Iris pigment epithelial cell (primary cell): ENCODE measurements at places on chromosomes 4 and X.

DNA sequence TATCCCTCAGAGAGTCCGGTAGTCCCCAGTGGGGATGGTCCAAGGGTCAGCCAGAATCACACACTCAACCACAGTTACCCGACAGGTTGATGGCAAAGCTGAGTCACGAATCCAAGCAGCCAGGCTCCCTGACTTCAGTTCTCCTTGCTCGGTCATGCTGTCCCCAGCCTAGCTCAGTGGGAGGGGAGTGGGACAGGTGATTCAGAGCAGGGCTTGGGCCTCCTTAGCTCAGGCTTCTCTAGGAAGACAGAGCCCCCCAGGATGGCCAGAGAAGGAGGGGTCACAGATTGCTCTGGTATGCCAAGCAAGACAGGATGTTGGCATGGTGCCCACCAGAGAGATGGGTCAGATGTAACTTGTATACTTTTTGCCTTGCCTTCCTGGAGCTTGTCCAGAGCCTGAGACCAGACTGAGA, 66.5 kb downstream of the EFNB1 start:
- peak; percentile 43 for DNase-seq

GRCh38 chrX:149205937-149206336, 299.2 kb downstream of the IDS start:
- DNase-seq: no peak

- DNase-seq: peak; percentile 81
These were observed 37.0 kb downstream of the HTT start for GRCh38 chr4:3111461-3111860.

DNA sequence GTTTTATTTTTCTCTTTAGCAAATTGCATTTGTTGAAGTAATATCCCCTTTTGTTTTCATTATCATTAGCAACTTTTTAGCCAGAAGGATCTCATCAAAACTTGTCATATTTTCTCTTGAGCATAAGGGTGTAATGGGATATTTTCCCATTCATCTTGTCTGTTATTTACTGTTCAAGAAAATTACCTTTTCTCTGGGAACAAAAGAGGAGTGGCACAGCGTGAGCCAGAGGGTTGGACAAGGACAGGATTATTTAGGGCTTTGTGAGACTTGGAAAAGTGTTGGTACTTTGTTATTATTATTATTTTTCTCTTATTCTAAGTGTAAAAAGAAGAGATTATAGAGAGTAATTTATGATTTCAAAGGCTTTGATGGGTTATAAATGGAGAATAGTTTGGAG, 135.9 kb downstream of the PRKX start:
- DNase-seq: no peak

DNA sequence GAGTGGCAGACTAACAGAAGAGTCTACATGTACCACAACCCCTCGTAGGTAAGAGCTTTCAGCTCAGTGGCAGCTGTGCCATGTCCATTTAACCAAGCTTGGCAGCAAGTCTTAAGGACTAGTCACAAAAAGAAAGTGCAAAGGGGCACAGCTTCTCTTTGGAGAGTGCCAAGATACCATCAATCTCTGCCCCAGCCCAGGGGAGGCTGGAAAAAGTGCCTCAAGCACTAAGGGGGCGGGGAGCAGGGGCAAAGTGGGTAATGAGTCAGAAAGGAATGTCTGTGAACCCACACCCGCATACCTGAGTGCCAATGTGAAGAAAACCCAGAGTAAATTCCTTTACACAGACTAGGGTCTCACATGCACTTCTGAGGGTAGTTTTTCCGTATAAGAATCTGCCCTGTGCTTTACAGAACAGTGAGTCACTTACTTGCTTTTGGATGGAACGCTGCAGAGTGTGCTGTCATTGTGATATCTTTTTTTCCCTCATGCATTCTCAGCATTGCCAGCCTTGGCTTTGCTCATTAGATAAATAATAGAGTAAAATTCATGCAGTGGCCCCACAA, 219.8 kb downstream of the ZNF674 start:
- peak; percentile 63 for DNase-seq

GRCh38 chr4:57064811-57065711, 45.1 kb downstream of the IGFBP7 start:
- peak; percentile 96 for DNase-seq

DNA sequence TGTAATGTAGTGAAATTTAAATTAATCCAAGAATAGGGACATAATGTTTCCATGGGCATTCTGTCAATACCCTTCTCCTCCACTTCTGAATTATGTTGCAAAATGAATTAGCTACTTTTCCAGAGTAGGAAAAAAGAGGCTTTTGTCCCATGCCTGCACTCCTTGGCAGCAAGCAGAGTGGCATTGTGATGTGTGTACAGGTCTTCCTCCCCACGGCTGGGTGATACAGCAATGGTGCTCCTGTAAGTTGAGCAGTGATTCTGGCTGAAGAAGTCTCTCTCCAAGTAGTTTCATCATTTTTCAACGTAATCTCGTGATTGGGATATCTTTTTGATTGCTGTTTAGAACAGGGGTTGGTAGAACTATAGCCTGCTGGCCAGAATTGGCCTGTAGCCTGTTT, 59.9 kb downstream of the KIT start:
- no peak for DNase-seq

- peak; percentile 89 for DNase-seq
These were observed 203.1 kb downstream of the SLC7A11 start for GRCh38 chr4:138039010-138039409.

GRCh38 chr4:1408418-1408817, 2.2 kb upstream of the NKX1-1 start:
- no peak for DNase-seq

- no peak for DNase-seq
These were observed 202.1 kb downstream of the GPC3 start for GRCh38 chrX:133783274-133783673.

- no peak for DNase-seq
These were observed 326.9 kb downstream of the PCDH19 start for GRCh38 chrX:100083211-100083610.

DNA sequence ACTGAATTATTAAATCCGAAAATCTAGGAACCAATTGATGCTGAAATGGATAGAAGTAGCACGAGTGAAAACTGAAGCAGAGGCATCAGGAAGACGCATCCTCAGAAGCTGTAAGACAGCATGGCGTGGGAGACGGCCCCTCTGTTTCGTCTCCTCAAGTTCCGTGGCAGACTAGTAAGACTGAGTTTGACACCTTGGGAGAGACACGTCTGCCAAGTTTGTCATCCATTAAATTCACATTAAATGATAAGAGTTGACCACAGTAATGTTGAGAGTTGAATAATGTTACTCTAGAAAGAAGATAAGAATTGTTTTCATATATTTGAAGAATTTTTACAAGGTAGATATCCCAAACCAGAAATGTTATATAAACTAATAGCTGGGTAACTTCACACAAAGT, 736.1 kb upstream of the FRG1 start:
- DNase-seq: no peak

DNA sequence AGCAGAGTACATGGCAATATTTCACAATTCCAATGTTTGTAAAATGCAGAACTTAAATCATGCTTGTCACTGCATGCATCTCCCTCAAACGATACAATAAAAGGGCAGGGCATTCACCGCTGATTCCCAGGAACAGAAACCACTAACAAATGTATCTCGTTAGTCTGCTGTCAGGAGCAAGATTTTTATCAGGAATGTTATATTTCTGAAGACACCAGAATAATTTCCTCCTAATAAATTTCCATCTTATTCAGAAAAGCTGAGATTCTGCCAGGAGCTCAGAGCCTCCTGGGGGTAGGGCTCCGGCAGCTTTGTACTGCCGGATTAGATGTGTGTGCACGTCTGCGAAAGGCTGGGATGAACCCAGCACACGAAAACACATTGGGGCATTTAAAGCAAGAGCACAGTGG, 54.0 kb upstream of the LDB2 start:
- no peak for DNase-seq

DNA sequence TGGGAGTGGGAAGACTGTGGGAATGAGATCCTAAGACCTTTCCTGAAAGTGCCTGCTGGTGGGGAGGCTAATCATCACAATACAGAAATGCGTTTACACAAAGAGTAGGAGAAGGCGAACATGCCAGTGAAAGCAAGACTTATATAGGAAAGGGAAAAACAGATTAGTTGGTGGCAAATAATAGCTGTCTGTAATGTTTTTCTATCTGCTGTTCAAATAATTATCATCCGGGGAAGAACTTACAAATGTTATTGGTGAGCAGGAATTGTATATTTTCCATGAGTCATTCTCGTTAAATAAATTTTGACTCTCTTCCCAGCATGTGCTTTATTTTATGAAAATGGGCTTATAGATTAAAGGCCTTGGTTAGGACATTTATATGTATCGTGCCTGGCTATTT, 196.5 kb downstream of the ARHGAP10 start:
- DNase-seq: peak; percentile 47

- no peak for DNase-seq
These were observed 60.7 kb upstream of the LCORL start for GRCh38 chr4:18082236-18082635.

DNA sequence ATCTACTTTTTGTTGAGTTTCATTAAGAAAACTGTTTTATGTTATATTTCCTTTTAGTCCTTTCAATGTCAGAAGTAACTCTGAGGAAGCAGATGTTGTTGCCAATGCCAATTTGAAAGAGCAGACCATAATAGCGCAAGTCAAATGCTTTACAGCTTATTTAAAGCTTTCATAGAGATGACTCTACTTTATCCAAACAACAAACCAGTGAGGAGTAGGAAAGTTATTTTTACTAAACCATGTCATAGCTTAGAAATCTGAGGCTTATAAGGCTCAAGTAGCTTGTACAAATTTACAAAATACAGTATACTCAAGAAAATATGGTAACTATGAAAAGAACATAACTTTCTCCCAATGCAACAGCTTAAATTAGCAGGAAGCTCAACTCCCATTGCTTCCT, 40.1 kb upstream of the SPOCK3 start:
- peak; percentile 14 for DNase-seq

DNA sequence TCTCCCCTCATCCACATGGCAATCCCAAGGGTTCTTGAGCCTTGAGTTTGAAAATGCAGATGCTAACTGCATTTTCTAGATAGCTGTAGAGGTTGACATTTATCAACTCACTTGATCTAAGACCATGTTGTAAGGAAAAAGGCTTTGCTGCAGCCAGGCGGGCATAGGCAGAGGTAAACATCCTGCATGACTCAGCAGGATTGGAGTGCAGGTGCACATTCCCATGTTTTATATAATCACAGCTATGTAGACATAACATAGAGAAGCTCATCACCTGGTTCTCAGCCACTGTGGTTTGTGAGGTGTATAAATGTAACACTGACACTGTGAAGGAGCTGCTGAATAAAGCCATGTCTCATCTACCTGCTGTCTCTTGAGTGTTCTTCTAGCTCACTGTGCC, 62.3 kb upstream of the PDE5A start:
- DNase-seq: peak; percentile 21

GRCh38 chrX:81662381-81662780, 460.5 kb downstream of the SH3BGRL start:
- no peak for DNase-seq

DNA sequence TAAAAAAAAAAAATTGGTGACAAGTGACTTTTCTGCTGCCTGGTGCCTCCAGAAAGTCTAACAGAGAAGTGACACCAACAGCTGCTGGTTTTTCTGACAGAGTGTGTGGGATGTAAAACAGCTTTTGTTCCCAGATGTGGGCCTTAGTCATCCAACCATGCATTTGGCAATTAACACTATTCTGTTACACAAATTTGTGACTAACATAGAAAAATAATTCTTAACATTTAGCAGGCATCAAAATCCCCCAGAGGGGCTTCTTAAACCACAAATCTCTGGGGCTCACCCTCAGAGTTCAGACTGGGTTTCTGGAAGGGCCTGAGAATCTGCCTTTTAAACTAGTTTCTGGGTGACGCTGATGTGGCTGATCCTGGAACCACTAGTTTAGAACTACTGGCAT, 100.5 kb upstream of the PCDH7 start:
- DNase-seq: no peak

GRCh38 chr4:186787536-186787935, 63.9 kb upstream of the FAT1 start:
- no peak for DNase-seq

DNA sequence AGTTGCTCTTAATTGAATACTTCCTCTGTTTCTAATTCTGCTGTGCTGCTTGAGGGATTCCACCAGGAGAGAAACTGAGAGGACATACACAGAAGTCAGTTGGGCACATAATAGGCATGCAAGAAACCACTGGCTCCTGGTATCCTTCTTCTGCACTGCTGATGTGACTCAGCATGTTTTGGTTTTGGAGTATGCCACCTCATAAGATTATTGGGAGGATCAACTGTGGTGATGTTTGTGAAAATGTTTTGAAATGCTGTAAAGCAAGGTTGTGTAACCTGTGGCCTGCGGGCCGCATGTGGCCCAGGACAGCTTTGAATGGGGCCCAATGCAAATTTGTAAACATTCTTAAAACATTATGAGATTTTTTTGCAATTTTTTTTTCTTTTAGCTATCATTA, 119.6 kb downstream of the GATB start:
- peak; percentile 62 for DNase-seq

- DNase-seq: no peak
These were observed 4.3 kb downstream of the GIMD1 start for GRCh38 chr4:106364282-106364681.

GRCh38 chr4:153082322-153083301, 121.6 kb upstream of the TRIM2 start:
- no peak for DNase-seq

GRCh38 chr4:17060230-17060629, 161.8 kb upstream of the LDB2 start:
- DNase-seq: no peak

DNA sequence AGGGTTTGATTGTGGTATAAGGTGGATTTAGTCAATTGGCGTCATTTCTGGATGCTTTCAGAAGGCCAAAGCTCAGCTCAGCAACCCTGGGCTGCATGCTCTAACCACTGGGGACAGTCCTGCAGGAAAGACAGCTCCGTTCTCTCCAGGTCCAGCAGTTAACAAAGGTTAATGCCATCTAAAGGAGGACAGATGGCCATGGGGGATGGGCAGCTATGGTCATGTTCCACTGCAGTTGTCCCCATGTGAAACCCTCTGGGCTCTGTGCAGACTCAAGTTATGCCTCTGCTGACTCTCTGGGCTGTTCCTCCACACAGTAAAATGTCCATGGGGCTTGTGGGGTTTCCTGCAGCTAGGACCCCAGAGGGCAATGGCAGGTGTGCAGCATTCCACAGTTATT, 562.1 kb upstream of the ADGRL3 start:
- DNase-seq: no peak

DNA sequence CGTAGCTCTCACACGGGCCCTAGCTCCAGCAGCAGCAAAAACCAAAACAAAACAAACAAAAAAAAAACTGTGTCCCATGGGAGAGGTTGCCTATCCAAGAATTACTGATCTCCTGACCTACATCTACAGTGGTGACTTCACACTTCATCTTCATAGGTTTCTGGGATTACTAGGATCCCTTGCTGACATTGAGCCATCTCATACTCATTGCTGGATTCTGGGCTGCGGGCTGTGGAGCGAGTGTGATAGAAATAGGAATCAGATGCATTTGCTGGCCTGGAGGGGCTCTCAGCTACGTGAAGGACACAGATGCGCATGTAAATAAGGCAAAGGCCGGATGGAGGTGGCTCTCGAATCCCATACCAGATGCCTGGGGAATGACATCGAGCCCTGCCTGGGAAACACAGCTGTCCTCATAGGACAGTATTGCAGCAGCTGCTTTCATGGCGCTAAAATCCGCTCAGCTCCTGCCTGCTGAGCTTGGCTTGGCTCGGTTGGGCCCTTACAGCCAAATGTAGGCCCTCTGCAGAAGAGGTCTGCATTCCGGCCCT, 41.7 kb downstream of the CNGA2 start:
- no peak for DNase-seq
